Right ventricle myocardium inferior (tissue), 1 donor: ENCODE measurements at places on chromosomes 3 and 15.

GRCh38 chr15:90219421-90220141 lies 14.2 kb downstream of the CIB1 start:
- no peak for DNase-seq

DNA sequence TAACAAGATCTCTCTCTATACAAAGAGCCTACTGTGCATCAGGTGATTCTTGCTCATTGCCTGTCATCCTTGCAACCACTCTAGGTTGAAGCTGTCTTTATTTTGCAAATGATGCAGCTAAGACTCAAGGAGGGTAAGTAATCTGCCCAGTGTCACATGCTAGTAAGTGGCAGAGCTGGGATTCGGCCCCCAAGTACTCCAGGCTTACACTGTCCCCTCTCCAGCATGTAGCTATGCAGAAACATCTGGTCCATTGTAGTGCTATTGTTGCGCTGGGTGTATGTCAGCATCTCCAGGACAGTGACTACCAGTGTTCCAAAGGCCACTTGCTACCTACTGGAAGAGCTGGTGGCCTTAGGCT lies 248.9 kb downstream of the SLCO3A1 start:
- no peak for DNase-seq

- DNase-seq = no peak
Measured at GRCh38 chr3:182148360-182148759, 436.6 kb downstream of the SOX2 start.

DNA sequence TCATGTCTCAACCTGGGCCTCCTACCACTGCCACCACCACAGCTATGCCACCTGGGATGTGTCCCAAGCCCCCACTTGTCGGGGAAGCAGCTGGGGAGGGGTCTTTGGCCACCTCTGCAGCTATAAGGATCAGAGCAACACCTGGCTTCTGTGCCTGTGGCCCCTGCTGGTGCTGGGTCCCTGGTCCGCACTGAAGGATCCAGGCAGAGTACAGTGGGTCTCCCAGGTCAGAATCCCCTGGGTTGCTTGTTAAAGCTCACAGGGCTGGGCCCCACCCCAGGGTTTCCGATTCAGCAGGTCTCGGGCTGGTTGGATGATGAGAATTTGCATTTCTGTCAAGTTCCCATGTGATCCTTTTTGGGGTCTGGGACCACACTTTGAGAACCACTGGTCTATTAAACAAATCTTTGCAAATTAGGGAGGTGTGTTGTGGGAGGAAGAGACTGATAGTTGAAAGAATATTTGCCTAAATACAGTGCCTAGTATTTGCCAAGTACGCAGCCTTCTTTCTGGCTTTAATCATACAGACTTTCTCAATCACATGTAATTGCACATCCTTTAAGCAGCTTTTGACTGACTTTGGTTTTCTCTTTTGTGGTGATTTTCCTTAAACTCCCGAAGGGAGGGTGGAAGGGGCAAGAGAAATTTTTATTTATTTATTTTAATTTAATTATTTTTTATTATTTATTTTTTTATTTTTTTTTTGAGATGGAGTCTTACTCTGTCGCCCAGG lies 127.3 kb downstream of the IGF1R start:
- no peak for DNase-seq

DNA sequence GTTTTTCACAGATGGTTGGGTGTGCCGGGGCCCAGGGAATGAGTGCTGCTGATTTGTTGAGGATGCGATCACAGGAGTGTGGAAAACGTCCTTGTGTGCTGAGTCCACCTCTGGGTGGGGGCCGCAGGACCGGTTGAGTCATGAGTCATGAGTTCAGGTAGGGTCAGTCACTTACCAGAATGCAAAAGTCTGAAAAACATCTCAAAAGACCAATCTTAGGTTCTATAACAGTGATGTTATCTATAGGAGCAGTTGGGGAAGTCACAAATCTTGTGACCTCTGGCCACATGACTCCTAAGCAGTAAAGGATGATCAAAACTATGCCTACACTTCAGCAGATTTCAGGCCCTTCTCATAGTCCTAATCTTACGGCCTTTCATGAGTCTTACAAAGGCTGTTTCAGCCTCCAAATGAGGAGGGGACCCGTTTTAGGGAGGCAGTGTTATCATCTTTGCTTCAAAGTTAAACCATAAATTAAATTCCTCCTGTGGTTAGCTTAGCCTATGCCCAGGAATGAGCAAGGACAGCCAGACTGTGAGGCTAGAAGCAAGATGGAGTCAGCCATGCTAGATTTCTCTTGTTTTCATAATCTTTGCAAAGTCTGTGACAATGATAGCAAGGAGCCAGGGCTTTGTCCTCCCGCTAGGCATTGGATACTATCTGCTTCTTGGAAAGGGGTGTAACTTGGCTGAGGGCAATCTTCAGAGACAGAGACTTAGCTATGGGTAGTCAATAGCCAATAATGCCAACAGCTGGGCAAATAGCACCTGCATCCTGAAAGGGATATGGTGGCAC lies 30.6 kb upstream of the PIAS1 start:
- no peak for DNase-seq
